ENCODE measurements at places on chromosomes 16 and 17.
A peak's percentile ranks its signal among the peaks of the same experiment; 100 is the strongest.

GRCh38 chr16:88068476-88069396, 117.5 kb downstream of the BANP start:
- no peak for DNase-seq

- no peak for DNase-seq
Measured at GRCh38 chr17:38921756-38922411, 3.5 kb upstream of the LASP1NB start.

- peak; percentile 48 for DNase-seq
Measured at GRCh38 chr17:45223539-45224528, 2.1 kb downstream of the FMNL1 start.

GRCh38 chr16:14576069-14576468, 54.0 kb downstream of the PARN start:
- DNase-seq, result no peak

- no peak for DNase-seq
Measured at GRCh38 chr17:38883592-38884526, 14.0 kb downstream of the LASP1 start.

GRCh38 chr17:50184064-50184463, 17.4 kb downstream of the COL1A1 start:
- no peak for DNase-seq

- no peak for DNase-seq
Measured at GRCh38 chr16:85422196-85422631, 190.9 kb upstream of the GSE1 start.

DNA sequence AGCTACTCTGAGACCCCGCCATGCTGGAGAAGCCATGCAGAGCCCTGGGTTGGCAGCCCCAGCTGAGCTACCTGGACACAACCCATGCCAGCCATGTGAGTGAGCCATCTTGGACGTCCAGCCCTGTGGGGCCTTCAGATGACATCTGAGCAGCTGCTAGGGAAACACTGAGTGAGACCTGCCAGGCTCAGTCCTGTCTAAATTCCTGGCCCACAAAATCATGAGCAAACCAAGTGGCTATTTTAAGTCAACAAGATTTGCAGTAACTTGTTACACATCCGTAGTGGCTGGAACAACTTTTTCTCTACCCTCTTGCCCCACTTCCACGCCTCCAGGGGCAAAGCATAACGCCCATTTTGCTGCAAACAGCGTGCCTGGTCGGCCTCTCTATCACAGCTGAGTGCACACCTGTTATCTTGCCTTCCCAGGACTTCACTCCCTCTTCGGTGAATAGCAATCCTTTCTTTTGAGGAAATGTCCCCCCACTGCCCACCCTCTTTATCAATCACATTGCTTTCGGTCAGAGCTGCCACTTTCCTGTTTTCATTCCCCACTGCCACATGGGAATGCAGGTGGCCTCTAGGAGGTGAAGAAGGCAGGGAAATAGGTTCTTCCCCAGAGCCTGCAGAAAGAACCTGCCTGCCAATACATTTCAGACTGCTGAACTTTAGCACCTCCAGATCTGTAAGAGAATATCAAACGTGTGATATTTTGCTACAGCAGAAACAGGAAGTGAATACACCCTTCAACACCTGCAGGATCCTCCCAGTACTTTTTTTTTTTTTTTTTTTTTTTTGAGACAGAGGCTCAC, 7.4 kb upstream of the SCIMP start:
- no peak for DNase-seq

DNA sequence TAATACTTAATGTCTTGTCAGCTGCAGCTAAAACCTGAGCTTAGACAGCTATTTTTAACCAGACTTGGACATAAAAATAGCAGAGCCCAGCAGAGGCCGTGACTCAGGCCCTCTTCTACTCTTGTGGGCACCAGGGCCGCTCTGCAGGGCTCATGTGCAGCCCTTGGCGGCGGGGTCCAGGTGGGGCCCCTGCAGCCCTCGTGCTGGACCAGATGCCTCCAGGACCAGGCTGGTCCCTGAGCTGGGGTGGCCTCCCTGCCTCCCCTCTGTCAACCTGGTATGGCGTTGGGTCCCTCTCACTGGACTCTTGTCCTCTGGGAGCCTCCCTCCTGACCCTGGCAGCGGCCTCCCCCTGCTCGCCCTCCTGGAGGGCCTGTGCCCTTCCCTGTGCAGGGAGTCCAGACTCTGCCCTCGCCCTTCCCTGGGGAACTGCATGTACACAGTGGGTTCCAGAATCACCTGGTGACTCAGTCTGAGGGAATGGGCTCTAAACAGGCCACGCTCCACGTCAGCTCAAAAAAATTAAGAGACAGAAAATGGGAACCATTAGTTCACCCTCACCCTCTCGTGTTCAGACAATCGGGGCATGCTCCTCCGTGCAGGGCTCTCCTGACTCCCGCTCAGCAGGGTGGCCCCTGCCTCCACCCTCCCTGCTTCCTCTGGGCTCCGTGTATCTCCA, 9.7 kb downstream of the CDK5R1 start:
- DNase-seq, result no peak

- no peak for DNase-seq
Measured at GRCh38 chr17:6677158-6677831, 25.7 kb downstream of the C17orf100 start.

GRCh38 chr16:70576431-70577255, 53.0 kb downstream of the SF3B3 start:
- no peak for DNase-seq

- no peak for DNase-seq
Measured at GRCh38 chr17:78908426-78908825, 5.4 kb upstream of the CEP295NL start.
